ELR (cell line): ENCODE measurements at places on chromosomes 4 and X.

DNA sequence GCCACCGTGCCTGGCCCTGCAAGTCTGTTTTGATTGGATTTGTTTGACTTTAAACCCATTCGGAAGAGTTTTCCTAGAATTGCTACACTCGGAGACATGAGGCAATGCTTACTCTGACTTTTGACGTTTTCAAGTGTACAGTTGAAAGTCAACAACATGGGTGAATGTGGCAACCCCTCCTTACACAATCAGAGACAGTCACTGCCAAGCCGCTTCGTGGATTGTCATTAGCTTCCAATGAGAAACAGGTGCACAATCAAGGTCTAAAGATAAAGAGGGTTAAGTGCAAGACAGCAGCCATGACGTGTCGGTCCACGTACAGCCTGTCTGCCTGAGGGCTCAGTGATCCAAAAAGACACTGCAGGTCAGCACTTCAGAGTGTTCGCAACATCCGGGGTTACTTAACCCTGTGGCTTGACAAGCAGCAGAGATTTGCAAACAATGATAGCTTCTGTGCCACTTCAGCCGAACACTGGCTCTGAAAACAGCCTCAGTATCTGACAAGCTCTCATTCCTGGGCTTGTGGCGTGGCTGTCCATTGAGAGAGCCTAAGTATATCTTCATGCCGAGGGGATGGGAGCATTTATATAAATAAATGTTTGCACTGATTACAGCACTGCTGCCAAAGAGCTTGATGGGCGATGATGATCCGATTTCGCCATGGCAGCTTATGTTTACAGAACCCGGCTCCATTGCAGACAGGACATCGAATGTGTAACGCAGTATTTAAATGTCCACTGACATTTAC, 180.0 kb downstream of the DHRSX start:
- DNase-seq = peak; percentile 9

GRCh38 chr4:169774466-169775445, 17.0 kb upstream of the HPF1 start:
- no peak for DNase-seq

- peak; percentile 71 for DNase-seq
Observed at GRCh38 chrX:40644821-40645358, 2.5 kb downstream of the CXorf38 start.

- no peak for DNase-seq
Observed at GRCh38 chrX:18640686-18641085, 31.2 kb downstream of the RS1 start.

DNA sequence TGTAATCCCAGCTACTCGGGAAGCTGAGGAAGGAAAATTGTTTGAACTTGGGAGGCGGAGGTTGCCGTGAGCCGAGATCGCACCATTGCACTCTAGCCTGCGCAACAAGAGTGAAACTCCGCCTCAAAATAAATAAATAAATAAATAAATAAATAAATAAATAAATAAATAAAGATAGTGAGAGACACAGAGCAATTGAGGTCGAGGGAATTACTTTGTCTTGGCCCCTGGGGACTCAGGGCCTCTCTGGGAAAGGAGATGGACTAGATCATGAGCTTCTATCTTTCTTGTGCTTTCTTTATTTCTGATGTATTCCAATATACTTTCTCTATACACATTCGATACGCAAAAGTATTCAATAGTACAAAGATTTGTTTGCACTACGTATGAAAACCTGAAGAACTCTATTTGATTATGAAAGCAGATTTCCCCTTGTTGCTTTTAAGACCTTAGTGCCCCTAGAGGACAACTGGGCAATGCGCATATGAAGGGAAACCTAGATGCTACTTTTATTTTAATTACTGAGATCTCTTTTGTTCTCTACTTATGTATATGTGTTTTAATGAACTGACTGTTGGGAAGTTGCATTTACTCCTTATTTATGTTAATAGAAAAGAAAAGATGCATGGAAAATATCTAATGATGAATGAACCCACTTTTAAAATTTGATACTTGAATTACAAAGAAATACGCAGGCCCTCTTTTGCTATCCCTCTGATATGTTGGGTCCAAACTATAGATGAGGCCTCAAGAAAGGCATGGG, 12.8 kb upstream of the ELOVL6 start:
- DNase-seq = peak; percentile 68

DNA sequence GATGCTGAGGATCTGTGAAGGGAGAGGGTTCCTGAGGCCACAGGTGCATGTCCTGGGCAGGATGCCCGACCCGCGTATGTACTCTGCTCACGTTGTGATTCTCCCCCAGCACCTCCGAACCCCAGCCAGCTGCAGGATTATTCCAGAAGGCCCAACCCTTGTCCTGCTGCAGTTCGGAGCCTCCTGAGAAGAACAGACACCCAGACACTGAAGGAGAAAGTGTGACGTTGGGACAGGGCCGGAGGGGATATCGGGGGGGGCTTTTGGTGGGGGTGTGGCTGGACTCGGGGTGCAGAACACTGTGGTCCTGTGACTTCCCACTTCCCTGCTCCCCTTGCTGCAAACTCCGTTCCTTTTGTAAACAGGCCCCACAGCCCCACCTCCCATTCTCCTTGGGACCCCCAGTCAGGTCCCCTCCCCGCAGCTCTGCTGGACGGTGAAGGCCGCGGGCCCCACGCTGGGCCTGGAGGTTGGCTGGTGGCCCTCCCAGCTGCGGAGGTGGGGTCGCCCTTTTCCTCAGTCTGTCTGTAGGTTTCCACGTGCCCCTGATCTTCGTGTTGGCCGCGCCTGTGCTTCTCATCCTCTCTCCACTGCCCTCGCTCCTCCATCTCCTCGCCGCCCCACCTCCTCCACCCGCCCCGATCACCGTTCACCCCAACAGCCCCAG, 83.0 kb upstream of the ADRA2C start:
- DNase-seq = no peak

DNA sequence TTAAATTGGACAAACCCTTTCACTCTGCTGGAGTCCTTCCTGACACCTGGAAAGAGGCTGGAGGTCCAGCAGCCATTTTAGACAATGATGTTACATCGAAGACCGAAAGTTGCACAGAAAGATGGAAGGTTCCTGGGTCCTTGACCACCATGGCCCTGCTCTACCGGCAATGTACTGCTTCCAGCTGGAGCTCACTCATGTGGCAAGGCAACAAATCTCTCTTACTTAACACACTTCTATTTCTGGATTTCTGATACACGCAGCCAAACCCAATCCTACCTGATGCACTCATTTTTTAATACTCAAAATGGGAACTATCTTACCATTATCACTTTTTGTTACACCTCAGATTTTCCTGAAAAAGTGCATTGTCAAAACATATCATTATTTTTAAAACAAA, 33.1 kb downstream of the DMD start:
- DNase-seq = no peak
